ENCODE measurements at places on chromosomes 5 and 9. TPM values are rescaled to one million over a fixed set of nuclear protein-coding genes. Genes with fewer than 3 reads are reported as not detected.

DNA sequence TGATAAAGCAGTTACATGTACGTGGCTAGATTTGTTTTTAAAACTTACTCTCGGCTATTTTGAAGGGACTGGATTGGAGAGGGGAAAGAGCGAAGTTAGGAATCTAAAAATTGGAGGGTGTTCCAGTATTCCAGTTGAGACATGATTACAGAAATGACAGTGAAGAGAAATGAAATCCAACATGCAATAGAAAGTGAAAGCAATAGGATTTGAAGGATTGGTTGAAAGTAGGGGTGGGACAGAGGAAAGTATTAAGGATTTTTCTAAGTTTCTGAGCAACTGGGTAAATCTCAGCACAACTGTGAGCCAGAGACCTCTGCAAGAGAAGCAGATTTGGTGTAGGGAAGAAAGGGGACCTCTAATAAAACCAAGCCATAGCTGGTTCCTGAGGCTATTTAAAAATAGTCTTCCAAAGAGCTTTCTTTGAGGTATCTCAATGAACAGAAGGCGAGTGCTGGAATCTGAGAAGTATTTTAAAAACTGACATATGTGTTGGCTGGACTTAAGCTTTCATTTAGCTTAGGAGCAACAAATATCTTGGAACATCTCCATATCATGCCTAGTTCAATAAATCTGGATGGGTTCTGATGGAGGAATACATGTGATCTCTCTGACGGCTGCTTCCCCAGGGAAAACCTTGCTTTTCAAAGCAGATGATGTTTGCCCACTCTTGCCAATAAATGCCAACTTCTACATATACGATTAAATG, 110.4 kb upstream of the IFNK start:
- DNase-seq = no peak

DNA sequence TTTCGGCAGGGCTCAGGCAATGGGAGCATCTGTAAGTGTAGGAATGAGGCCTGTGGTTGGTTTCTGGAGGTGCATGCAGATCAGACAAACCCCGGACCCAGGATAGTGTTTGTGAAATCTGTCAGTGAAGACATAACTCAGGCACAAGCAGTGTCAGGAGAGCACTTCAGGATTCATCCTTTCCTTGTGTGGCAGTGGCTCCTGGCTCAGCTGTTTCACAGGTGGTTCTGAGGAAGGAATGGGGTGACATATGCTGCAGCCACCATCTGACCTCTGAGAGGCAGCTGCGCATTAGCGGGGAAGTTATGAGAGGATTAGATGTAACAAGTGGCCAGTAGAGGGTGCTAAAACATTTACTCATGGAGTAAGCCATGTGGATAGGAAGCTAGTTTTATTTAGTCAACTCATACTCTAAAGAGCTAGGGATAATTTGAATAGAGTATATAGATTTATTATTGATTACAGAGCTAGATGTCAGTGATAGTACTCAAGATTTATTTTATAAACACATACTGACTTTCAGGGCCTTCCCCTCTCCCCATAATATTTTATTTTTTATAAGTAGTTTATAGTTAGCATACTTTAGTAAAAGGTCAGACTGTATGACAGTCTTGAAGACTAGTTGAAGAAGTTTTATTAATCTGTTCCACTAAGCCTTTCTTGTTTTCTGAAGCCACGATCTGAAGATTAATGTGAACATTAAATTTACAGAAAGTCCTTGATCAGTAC, 28.4 kb downstream of the NNT start:
- peak; percentile 86 for DNase-seq

DNA sequence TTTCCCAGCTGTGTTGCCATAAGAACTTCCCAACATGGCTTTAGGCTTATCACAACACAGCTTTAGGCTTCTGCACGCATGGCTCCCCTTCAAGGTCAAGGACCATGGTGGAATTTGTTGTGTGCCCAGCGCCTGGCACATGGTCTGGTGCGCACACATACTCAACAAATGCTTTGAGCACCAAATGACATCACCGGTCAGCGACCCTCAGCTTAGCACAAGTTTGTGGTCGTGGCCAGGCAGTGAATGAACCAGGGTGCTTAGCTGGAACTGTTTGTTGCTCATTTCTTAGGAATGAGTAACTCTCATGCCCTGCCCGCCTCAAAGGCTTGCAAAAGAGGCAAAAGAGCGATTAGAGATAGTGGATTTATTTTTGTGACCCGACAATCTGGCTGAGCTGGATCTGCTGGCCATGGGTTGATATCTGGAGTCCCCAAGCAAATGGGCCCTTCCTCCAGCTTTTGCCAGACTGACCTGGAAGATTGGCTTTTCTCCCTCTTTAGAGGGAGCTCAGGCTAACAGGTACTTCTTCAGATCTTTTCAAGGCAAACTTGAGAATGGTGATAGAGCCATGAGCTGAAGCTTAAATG, 58.9 kb downstream of the DAP start:
- DNase-seq = peak; percentile 93

GRCh38 chr5:174145821-174146220, 100.3 kb downstream of the NSG2 start:
- DNase-seq = no peak

DNA sequence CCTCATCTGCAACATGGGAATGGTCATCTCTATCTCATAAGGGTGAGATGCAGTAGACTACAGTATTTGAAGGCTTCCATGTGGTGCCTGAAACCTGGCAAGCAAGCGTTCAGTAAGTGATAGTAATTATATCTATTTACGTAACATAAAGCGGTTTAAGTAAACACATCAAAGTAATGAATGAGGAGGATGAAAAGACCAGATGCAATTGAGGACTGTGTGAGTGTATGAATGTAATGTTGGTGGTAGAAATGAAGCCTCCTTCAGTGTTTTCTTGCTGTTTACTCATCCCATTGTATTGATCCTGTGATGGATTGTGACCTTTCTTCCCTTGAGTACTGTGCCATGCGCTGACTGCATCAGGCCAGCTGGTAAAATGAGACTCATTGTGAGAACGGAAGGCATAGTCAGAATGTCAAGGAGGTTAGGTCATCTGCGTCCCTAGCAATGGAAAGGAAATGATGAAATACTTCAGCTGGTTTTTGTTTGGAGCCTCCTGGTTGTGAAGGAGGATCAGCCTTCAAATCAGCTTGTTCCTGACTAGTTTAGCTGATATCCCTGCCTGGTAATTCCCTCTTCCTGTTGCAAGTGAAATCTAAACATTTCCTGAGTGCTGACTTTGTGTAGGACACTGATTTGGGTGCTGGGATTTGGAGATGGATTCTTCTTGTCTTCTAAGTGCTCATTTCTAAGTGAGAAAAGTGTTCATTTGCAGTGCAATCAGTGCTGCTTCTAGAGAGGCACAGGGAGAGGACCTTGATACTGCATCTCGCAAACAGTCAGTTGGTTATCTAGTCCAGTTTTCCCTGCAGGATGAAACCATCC, 35.6 kb downstream of the TNFSF8 start:
- peak; percentile 95 for DNase-seq

DNA sequence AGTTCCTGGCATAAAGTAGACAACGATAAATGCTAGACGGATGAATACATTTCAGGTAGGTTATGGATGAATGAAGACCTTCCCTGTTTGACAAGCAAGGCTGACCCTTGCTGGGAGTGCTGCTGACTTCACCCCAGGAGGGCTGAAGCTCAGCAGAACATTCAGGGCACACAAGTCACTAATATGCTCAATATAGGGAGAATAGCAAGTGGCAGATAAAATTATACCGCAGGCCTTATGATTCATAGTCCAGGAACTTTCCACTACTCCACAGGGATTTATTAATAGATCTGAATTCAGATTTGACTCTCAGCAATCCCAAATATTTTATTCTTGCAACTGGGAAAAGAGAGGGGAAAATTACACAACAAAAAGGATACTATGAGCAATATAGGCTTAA, 38.2 kb upstream of the GRAMD2B start:
- DNase-seq = peak; percentile 71

DNA sequence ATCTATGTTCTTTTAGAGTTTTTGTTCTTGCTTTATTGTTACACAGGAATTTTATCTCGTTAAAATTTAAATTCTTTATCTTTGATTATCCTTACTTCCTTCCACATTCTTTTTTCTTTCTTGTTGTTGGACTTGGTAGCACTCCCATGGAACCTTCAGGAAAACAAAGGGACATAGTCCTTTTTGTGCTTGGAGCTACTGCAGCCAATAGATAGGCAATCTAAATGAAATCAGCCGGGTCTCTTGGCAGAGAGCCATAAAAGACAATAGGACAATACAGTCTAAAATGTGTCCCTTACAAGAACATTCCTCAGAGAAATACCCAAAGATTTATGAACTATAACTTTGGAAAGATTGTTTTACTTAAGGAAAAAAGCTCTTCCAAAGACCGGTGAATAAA, 548.1 kb upstream of the C9orf72 start:
- no peak for DNase-seq

GRCh38 chr9:105007143-105007542, 79.2 kb upstream of the ABCA1 start:
- peak; percentile 95 for DNase-seq

- DNase-seq = no peak
Measured at GRCh38 chr9:13814647-13815400, 499.1 kb downstream of the NFIB start.

GRCh38 chr9:94922098-94922607, 195.7 kb downstream of the AOPEP start:
- peak; percentile 95 for DNase-seq

DNA sequence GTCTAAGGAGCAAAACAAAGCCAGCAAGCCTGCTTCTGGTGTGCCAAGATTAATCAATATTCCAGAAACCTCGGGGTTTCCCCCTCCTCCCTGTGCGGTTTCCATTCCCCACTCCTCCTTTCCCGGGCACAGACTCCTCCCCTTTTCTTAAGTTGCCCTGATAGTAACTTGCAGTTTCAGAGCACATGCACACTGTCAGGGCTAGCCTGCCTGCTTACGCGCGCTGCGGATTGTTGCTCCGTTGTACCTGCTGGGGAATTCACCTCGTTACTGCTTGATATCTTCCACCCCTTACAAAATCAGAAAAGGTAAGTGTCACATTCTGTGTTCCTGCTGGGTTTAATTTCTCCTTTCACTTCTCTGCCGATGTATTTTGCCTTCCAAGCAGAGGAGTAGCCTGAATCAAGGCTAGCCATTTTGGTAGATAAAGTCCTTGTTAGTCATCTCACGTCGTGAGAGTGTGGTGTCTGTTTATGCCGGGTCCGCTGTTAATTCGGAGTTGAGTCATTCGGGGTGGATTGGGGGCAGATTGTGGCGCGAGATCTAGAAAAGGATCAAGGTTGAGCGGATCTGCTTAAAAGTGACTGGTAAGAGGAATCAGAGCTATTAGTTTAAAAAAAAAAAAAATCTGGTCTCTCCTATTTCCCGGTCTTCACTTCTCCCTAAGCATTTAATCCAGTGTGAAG, at the start of gene SLC1A3:
SLC1A3 (plus strand) TSS at position 179 of the 686 bp plus-strand sequence. CDS start 1,818 bp downstream, outside the sequence.
- peak; percentile 44 for DNase-seq

GRCh38 chr5:112689155-112689909, 48.4 kb upstream of the APC start:
- DNase-seq = peak; percentile 55

- no peak for DNase-seq
Measured at GRCh38 chr5:141250576-141250975, 5.4 kb downstream of the PCDHB15 start.

GRCh38 chr5:130923543-130924124, 241.4 kb downstream of the HINT1 start:
- DNase-seq = no peak

GRCh38 chr5:106121972-106122605, 1548.6 kb downstream of the EFNA5 start:
- DNase-seq = peak; percentile 11

GRCh38 chr9:132712753-132713152, 42.5 kb downstream of the GTF3C4 start:
- DNase-seq = no peak

DNA sequence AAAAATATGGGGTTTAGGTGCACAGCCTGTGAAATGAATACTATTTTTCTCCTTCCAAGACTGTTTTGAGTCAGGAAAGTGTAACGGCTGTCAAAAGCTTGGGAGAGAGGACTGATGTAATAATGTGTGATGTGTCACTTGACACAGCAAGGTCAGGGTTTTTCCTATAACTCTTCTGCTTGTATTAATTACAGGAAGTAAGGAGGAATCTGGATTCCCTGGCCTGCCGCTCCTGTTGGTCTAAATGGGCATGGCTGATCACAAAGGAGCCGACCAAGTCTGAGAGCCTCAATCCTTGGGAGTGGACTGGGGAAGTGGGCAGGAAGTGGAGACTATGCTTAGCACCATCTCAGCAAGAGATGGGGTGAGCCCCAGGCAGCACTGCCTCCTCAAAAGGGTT, 16.7 kb upstream of the SLC28A3 start:
- peak; percentile 22 for DNase-seq

- DNase-seq = no peak
Measured at GRCh38 chr9:110443866-110444220, 106.2 kb upstream of the TXNDC8 start.

GRCh38 chr9:106920701-106921283, 57.8 kb downstream of the ZNF462 start:
- DNase-seq = peak; percentile 57

GRCh38 chr5:92749943-92750342, 831.1 kb downstream of the NR2F1-AS1 start:
- peak; percentile 41 for DNase-seq

- no peak for DNase-seq
Measured at GRCh38 chr9:87102126-87102525, 154.8 kb upstream of the GAS1 start.

- no peak for DNase-seq
Measured at GRCh38 chr5:43140286-43140685, 19.6 kb downstream of the ZNF131 start.

DNA sequence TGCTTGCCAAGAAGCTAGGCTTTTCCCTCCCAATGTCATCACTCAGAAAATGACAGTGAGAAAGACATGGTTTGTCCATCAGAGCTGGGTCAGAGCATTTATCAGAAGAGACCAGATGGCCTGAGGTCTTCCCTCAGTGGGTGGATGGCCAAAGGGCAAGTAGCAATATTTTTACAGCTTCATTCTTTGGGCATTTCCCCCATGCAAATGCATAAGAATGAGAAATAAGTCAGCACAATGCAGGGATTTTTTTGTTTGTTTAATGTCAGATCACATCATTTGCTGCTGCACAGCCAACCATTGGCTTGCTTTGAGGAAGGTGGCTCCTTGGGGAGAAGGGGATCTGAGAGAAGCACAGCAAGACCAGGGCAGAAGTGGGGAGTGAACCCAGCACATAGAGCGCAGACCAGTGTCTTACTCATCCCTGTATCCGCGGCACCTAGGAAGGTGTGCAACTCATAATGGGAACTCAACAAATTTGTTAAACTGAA, 209.6 kb downstream of the SEMA6A start:
- DNase-seq = no peak

GRCh38 chr5:143350751-143351602, 52.5 kb downstream of the NR3C1 start:
- DNase-seq = peak; percentile 74

Gene PHYHD1
- total RNA-seq = not detected

Gene SMIM27
- 3.1 TPM for total RNA-seq

Gene FRMPD1
- 0.19 TPM for total RNA-seq

Gene TENT4A
- total RNA-seq = 7.8 TPM

Gene ORM1
- total RNA-seq = not detected

Gene C1QTNF3
- total RNA-seq = not detected

Gene BTNL8
- 0.71 TPM for total RNA-seq

Gene EQTN
- total RNA-seq = not detected

Gene SYNPO
- total RNA-seq = 9.0 TPM

Gene C5orf46
- not detected for total RNA-seq

Gene FBLL1
- not detected for total RNA-seq

Gene THOC3
- total RNA-seq = 111 TPM

Gene PIP5K1B
- total RNA-seq = not detected

Gene CDH10
- total RNA-seq = 0.53 TPM

All from A172 (cell line).